Activated CD8-positive, alpha-beta T cell treated with anti-CD3 and anti-CD28 coated beads, Interleukin-2, amount 10 ng/mL, durations not matched to agents 7 days and 5 days (primary cell): ENCODE measurements at places on chromosomes 1 and 21. TPM values are rescaled to one million over a fixed set of nuclear protein-coding genes. Genes with fewer than 3 reads are reported as not detected.

The CHIA gene
- not detected for total RNA-seq

The MOB3C gene
- 20.9 TPM for total RNA-seq

The TSPEAR gene
- not detected for total RNA-seq

The S1PR1 gene
- 72.8 TPM for total RNA-seq

The MYOC gene
- not detected for total RNA-seq

The ITLN1 gene
- not detected for total RNA-seq

The AGBL4 gene
- total RNA-seq = not detected

The COL24A1 gene
- not detected for total RNA-seq

The HSD3B2 gene
- total RNA-seq = not detected
